ENCODE measurements at places on chromosomes 11 and 22.

GRCh38 chr11:134008634-134009071 is 51.9 kb upstream of the IGSF9B start:
- no peak for DNase-seq

GRCh38 chr11:7605186-7605943 is 67.9 kb downstream of the CYB5R2 start:
- DNase-seq = no peak

- no peak for DNase-seq
Measured at GRCh38 chr22:27729246-27729645, 72.3 kb downstream of the MN1 start.

DNA sequence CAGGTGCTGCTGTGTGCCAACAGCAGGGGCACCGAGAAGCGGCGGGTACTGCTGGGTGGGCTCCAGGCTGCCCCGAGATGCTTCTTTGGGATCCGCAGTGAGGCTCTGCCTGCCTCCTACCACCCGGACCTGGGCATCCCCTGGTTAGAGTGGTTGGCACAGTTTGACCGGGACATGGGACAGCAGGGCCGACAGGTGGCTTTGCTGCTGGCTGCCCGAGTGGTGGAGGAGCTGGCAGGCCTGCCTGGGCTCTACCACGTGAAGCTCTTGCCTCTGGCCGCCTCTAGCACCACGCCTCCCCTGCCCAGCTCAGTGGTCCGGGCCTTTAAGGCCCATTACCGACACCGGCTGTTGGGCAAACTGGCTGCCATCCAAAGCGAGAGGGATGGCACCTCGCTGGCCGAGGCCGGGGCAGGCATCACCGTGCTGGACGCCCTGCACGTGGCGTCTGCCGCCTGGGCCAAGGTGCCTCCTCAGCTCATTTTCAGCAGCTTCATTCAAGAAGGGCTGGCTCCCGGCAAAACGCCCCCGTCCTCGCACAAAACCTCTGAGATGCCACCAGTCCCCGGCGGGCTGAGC is 1.9 kb downstream of the TIGD3 start:
- no peak for DNase-seq

DNA sequence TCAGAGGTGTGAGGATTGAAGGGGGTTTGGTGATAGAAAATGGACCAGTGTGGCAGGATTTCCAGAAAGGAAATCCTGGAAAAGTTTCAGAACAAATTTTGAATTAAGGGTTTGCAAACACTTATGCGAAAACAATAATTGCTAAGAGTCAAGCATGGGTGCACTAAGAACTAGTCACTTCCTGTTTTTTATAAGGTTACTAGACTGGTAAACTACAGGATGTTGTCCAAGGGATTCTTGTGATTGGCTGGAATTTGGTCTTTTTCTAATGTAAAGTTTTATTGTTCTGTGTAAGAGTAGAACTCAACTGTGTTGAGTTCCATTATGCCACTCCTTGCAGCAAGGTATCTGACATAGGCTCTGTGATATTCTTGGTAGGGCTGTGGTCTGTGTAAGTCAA is 54.1 kb downstream of the LIF start:
- DNase-seq = no peak

GRCh38 chr11:15113381-15113780 is 1.3 kb upstream of the INSC start:
- no peak for DNase-seq

DNA sequence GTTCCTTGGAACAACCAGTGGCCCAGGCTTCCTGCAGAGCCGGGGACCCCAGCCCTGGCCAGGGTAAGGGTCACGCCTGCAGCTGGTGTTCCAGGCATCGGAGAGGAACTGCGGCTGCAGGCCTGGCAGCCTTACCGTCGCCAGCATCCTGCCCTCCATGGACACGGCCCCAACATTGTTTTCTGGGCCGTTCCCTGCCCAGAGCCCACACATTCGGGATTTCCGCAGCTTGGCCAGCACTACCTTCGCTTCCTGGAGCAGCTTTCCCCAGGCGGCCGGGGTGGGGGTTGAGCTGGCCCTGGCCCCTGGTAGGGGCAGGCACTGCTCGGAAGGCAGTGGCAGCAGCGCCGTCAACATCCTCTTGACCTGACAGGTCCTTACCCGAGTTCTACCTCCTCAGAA is 17.7 kb downstream of the TXN2 start:
- no peak for DNase-seq

- DNase-seq = no peak
Measured at GRCh38 chr11:46972343-46972742, 35.8 kb downstream of the CSTPP1 start.

DNA sequence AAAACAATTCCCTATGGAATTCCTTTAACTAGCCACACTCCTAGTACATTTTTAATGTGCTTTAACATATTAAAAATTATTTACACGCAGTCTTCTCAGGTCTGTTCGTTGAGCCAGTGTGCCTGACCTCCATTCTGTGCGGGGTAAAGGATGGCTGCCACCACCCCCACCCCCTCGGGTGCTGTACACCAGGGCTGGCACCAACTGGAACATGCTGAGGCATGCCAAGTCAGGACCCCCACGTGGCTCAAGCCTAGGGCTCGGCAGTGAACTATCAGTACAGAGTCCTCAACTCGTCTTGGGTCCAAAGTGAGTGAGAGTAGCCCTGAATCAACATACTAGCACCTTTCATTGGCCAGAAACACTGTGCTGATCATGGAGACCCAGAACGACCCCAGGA is 32.5 kb upstream of the PHF21B start:
- no peak for DNase-seq

- DNase-seq = no peak
Measured at GRCh38 chr11:64656862-64657261, 65.8 kb downstream of the SLC22A12 start.

DNA sequence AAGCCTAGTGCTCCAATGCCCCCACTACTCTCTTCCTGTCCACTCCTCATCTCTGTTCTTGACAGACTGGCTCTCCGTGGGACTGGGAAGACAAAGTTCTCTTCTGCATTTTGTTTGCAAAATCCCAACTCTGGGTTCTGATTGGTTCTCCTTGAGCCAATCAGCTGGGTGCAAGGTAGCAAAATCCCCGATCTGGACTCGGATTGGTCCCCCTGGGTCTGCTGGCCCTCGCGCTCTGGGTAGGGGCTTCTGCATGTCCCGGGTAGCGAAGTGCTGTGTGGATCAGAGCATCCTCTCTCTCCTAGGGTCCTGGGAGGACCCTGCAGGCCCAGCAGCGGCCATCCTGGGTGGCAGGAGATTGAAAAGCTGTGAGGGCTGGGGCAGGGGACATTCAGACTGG is 22.3 kb upstream of the A4GALT start:
- DNase-seq = no peak

GRCh38 chr11:65630215-65630614 is 7.7 kb upstream of the SIPA1 start:
- DNase-seq = no peak
